ENCODE measurements at places on chromosomes 2 and 18.

DNA sequence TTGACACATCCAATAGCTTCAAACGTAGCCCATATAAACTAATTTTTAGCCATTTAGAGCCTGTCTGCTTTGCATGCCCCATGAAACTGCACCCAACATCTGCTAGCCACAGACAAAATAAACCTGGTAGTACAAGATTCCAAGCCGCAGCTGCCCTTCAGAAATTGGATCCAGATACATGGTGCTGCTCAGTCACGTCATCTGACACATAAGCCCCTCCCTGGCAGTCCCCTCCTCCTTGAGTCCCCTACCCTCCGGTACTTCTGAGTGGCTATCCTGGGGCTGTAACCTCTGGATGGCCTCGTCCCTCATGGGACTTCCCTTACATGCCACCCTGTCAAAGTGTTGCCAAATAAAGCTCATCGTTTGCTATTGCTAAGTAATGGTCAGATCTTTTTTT lies 33.8 kb downstream of the PROC start:
- DNase-seq: no peak

DNA sequence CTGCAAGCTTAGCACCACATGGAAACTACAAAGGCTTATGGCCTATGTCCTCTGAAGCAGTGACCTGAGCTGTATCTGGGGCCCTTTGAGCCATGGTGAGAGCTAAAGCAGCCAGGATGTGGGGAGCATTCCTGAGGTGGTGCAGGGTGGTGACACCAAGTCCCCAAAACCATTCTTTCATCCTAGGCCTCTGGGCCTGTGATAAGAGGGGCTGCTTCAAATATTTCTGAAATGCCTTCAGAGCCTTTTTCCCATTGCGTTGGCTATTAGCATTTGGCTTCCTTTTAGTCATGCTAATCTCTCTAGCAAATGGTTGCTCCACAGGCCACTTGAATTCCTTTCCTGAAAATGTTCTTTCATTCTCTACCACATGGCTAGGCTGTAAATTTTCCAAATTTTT lies 13.4 kb downstream of the CCDC150 start:
- no peak for DNase-seq

DNA sequence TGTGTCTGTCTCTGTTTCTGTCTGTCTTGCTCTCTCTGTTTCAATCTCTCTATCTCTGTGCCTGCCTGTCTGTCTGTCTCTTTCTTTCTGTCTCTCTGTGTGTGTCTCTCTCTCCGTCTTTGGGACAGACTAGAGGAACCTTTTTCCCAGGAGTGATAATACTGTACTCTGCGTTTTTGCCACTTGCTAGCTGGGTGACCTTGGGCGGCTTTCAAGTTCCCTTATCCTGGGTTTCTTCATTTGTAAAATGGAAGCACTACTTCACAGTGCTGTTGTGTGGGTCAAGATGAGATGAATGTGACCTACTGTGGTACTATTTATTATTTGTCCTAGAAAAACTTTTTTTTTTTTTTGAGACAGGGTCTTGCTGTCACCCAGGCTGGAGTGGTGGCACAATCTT lies 42.4 kb downstream of the HPCAL1 start:
- no peak for DNase-seq

- DNase-seq: no peak
Measured at GRCh38 chr2:216710551-216711301, 15.4 kb upstream of the IGFBP5 start.

DNA sequence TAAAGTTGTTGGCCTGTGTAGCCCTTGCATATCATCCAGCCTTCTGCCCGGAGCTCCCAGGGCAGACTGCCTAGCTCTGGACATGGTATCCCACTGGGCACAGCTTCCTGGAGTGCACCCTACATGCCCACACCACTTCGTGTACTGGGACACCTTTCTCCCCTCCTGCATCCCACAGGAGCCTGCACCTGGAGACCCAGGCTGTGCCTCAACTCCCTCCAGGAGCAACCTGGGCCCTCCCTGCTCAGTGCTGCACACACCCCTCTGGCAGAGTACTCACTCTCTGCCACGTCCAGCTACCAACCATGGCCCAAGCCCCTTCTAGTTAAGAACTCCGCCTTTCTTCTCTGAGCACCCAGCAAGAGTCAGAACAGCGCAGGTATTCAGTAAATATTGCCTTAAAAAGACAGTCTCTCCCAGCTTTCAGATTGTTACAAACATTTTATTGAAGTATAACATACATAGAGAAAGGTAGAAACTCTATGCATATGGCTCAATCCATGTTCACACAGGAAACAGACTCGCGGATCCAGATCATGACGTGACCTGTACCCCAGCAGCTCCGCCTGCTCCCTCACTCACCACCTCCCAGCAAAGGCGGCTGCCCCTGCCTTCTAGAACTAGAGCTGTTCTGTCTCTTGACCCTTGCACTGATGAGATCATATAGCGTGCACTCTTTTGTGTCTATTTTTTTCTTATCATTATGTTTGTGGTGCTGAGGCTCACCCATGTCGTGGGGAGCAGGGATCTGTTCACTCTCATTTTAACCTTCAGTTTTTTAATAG lies 98.4 kb upstream of the MYCN start:
- DNase-seq: no peak

DNA sequence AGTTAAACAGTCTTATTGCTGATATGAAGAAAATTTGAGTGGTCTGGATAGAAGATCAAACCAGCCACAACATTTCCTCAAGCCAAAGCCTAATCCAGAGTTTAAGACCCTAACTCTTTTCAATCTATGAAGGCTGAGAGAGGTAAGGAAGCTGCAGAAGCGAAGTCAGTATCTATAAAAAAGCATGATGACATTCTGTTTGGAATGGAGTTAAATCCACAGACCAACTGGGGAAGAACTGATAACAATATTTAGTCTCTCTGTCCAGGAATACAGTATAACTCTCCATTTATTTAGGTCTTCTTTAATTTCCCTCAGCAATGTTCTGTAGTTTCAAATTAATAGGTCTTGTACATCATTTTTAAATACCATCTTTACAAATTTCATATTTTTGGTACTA lies 16.0 kb downstream of the PIGN start:
- DNase-seq: no peak

- no peak for DNase-seq
Measured at GRCh38 chr2:233339427-233339826, 14.9 kb upstream of the DGKD start.

DNA sequence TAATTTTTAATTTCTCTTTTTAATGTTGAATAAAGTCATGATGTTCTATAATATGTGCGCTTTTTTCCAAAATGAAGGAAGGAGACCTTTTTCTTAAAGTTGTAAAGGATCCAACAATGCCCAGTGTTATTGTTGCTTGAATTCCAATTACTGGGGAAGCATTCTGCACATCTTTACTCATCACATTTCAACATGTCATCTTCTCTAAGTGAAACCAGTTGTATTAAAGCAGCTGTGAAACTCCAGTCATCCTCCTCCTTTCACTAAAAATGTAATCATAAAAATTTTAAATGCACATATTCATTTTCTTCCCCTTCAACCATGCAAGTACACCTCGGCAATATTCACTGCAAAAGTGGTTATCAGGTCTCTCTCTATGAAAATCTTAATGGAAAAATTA lies 722.7 kb downstream of the TSN start:
- DNase-seq: no peak

DNA sequence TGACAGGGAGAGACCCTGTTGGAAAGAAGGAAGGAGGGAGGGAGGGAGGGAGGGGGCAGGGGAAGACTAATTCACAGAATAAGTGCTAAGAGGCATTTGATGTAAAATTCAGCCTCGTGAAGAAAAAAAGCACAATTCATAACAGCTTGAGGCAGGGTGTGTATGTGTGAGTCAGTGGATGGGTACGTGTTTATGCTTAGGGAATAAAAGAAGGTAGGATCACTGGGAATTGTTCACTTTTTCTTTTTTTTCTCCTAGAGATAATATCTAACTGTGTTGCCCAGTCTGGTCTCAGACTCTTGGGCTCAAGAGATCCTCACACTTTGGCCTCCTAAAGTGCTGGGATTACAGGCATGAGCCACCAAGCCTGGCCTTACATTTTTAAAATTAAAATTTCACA lies 39.2 kb downstream of the WDR33 start:
- no peak for DNase-seq

- DNase-seq: no peak
Measured at GRCh38 chr18:51010218-51010617, 19.8 kb upstream of the SMAD4 start.

GRCh38 chr2:47070920-47071824 lies 83.9 kb downstream of the STPG4 start:
- peak; percentile 76 for DNase-seq

DNA sequence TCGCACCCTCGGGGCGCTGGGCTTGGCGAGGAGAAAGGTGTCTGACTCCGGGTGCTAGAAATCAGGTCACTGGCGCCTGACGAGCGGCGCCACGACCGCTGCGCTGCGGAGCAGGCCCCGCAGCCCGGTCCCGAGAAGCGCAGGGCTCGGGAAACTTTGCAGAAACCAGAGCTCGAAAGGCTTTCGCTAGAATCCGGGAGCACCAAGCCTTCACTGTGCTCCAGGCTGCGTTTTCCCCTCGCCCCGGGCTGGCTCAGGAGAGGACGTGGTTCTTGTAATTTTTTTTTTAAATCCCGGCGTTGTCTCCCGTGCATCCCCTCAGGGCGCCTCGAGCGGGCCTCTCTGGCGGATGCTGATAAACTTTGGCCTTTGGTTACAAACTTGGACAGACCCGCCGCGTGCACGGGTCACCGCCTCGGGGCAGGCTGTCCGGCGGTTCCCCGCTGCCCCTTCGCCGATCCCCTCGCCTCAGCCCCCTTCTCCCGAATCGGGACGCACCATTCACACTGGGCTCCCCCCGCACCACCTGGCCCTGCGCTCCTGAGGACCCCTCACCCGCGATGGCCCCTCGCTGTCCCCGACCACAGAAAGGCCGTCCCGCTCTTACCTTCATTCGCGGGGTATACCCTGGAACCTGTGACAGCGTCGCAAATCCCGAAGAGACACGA lies 419 bp downstream of the EPHA4 start:
- DNase-seq: peak; percentile 27

DNA sequence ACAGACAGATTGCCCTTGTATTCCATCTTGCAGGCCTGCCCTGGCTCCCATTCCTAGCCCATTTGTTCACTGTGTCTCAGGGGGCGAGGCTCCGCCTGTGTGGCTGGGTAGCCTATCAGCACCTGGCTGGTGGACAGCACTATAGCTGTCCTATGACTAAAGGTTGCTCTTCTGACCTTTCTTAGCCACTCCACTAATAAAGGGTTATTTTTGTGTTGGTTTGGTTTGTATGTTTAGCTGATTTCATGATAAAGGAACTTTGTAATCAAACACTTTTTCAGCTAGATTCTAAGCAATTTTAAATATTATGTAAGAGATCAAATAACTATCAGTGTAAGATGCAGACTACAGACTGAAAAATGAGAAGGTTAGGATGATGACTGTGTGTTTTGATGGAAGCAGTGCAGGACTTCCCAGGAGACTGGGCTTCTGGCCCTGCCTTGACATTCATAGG lies 72.2 kb downstream of the CRIM1 start:
- DNase-seq: no peak

DNA sequence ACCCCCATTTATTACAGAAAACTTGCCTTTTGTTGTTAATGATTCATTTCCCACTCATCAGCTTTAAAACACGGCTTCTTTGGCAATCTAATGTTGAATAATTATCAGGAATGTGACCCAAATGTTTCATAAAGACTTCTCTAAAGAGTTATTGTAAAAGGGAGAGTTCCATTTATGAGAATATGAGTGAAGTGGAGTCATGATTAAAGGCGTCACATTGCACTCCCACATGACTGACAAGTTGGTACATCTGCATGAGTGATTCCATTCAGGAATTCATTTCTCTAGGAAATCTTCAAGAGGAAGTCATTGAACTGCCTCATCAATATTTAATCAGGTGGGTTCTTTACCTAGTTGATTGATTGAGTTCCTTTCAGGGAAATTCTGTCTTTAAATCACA lies 184.8 kb downstream of the LNPK start:
- DNase-seq: no peak

GRCh38 chr2:219084791-219085190 lies 24.1 kb upstream of the IHH start:
- DNase-seq: no peak

GRCh38 chr2:159211447-159212396 lies 74.8 kb downstream of the WDSUB1 start:
- no peak for DNase-seq

DNA sequence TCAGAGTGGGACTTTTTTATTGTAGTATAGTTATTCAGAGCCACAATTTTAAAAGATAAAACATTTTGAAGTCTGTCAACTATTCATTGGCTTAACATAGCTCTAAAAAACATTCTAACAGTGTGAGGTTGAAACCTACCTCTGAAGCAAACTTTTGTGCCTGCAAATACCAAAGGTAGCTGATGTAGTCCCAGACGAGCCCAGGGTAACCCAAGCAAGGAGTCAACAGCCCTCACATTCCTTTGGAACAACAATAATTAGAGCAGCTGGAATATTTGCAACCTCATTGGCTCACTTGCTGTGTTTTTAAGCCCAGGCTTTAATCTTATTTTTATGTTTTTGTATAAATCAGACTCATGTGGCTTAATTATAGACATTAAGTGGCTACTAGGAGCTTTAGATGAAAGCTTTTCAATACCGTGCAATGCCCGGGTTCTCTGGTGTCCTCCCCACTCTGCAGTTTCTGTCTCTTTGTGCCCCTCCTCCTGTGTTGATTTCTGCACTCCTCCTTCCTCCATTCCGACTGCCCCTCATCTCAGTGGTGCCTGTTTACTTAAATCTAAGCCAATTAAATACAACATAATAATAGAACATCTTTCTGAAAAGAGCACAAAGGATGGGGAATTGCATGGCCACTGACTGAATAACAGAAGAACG lies 157.9 kb upstream of the UNC80 start:
- no peak for DNase-seq

DNA sequence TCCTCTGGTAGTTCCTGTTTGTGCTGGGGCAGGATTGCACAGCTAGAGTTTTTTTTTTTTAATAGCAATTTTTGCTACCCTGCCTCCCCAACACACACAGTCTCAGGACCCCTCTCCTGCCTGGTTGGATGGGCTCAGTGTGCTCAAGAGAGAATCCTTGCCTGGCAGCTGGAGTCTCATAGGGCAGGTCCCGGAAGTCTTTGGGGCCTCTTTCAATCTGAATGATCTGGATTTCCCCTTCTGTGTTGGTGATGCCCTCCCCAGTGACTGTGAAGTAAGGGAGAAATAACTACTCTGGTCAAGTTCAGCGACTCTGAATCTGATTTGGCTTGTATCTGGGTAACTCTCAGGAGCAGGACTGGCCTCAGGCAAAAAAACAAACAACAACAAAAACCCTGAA lies 220.6 kb upstream of the LRRTM1 start:
- DNase-seq: no peak

- no peak for DNase-seq
Measured at GRCh38 chr2:21407851-21408250, 284.1 kb downstream of the TDRD15 start.

GRCh38 chr2:49770919-49771318 lies 616.6 kb upstream of the FSHR start:
- DNase-seq: no peak
